Thyroid gland (tissue), 4 donors: ENCODE measurements at places on chromosomes 7 and 10.
A peak's percentile ranks its signal among the peaks of the same experiment; 100 is the strongest.

- DNase-seq: no peak
Observed at GRCh38 chr7:50779427-50779826, 3.3 kb downstream of the GRB10 start.

GRCh38 chr10:118635674-118636402 lies 40.4 kb upstream of the PRLHR start:
- DNase-seq: no peak

DNA sequence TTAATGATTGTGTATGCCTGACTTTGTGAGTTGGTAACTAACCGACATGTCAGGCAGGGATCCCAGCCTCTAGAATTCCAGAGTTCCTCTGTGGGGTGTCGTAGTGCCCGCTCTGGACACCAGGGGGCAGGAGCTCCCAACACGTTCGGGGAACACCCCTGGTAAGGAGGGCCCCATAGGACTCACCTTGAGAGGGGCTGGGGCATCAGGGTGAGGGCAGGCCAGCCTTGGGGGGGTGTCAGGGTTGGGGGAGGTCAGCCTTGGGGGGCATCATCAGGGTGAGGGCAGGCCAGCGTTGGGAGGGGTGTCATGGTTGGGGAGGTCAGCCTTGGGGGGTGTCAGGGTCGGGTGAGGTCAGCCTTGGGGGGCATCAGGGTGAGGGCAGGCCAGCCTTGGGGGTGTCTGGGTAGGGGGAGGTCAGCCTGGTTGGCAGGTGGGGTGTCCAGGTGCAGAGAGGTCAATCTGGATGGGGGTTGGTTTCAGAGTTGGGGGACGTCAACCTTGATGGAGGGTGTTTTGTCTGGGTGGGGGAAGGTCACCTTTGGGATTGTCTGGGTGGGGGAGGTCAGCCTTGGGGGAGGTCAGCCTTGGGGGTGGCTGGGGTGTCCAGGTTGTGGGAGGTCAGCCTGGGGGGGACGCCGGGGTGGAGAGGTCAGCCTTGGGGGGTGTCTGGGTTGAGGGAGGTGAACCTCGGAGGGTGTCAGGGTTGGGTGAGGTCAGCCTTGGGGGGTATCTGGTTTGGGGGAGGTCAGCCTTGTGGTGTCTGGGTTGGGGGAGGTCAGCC lies 45.6 kb upstream of the SUN1 start:
- DNase-seq: peak; percentile 73

DNA sequence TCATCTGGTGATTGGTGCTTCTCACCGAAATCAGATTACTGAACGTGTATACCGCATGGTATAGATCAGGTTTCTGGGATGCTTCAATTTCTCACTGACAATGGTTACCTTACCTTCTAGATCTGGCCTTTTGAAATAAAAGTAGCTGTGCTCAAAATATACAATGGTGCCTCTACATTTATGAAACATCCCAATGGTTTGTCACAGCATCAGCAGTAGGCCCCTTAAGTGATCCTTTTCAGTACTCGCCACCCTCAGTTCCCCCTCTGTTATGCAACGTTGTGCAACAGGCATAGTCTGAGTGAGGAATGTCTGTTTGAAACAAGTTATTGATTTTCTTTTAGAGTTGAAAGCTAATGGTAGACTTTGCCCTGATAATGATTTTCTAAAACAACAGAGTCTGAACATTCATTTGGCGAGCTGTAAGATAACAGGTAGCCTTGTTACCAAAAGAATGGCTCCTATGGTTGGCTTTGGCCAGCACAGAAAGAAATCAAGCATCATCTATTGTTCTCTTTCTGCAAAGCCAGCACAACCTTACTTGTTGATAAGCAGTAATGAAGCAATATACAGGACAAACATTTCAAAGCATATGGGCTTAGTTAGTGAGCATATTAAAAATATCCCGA lies 693.9 kb downstream of the PARD3 start:
- DNase-seq: no peak

- DNase-seq: peak; percentile 26
Observed at GRCh38 chr10:86203162-86203905, 163.3 kb downstream of the GRID1 start.

GRCh38 chr7:52962402-52963076 lies 72.9 kb upstream of the POM121L12 start:
- DNase-seq: peak; percentile 21

- peak; percentile 8 for DNase-seq
Observed at GRCh38 chr10:93915598-93915997, 21.8 kb downstream of the SLC35G1 start.

GRCh38 chr7:70237831-70238575 lies 639.7 kb downstream of the AUTS2 start:
- no peak for DNase-seq

- no peak for DNase-seq
Observed at GRCh38 chr10:104072786-104073185, 12.9 kb downstream of the COL17A1 start.

GRCh38 chr7:209906-210305 lies 17.5 kb downstream of the FAM20C start:
- DNase-seq: no peak

- DNase-seq: no peak
Observed at GRCh38 chr10:61120805-61121204, 176.8 kb upstream of the RHOBTB1 start.

- DNase-seq: no peak
Observed at GRCh38 chr10:118500477-118501104, 94.9 kb downstream of the PRLHR start.
